Stimulated activated naive CD4-positive, alpha-beta T cell treated with Interleukin-2 at 50 U/mL for 16 hours (primary cell): ENCODE measurements at places on chromosomes 16 and 17.

GRCh38 chr16:10566613-10567012, 13.8 kb downstream of the EMP2 start:
- no peak for DNase-seq

DNA sequence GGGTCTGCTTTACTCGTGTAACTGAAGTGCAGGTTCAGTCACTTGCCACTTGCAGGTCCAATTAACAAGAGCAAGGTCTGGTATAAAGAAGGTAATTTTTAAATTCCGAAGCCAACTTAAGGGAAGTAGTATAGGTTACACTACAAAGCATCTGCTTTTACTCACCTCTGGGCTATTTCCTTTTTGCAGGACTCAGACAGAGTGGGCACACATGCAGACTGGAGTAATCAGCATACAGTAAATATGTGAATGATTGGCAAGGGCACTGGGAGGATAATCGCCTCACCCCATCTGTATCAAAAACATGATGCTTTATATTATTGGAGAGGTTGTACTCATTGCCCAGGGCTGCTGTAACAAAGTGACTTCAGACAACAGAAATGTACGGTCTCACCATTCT, 160.1 kb upstream of the CDH5 start:
- no peak for DNase-seq

GRCh38 chr16:30368122-30368791, 2.0 kb downstream of the TBC1D10B start:
- no peak for DNase-seq

- DNase-seq, result no peak
Measured at GRCh38 chr16:66298571-66299120, 67.8 kb upstream of the CDH5 start.

DNA sequence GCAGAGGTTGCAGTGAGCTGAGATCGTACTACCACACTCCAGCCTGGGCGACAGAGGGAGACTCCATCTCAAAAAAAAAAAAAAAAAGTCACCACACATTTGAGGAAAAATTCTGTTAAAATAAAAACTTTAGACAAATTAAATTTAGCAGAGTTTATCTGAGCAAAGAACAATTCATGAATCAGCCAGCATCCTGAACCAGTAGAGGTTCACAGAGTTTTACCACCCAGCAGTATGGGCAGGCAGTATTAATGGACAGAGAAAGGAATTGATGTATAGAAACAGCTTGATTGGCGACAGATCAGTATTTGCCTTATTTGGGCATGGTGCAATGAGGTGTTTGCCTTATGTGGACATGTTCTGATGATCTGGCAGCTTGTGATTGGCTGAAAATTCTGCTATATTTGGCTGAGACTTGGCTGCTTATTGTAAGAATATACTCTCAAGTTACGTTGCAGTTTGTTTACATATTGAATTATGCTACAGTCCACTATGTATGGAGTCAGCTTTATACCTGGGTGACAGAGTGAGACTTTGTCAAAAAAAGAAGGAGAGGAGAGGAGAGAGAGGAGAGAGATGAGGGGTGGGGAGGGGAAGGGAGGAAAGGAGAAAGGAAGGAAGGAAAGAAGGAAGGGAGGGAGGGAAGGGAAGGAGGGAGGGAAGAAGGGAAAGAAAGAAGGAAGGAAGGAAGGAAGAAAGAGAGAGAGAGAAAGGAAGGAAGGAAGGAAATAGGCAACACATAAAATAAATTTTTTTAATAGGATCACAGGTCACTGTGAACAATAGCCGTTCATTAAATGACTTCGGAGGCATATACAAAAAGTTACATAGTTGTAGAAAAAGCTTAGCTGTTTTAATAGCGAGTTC, 14.6 kb downstream of the ABCC3 start:
- DNase-seq, result no peak

- no peak for DNase-seq
Measured at GRCh38 chr16:31110106-31111034, 2.2 kb downstream of the BCKDK start.

DNA sequence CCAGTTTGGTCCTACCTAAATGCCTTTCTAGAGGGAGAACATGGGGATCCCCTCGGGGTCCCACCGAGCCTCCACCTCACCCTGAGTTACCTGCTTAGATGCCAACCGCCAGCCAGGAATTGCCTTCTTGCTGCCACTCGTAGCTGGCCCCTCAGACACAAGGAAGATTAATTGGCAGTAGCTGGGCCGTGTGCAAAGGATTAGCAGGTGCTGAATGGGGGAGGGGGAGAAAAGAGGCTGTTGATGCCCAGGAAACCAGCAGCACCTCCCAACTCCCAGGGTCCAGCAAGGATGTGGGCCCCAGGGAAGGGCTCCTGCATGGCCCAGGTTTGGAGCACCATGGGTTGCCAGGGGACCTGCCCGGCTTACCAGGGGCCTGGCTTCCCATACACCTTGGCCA, at the start of gene CNGB1:
TSS of gene CNGB1 (minus strand) at position 159 of the 400 bp plus-strand sequence. CDS start 3,842 bp downstream, outside the sequence.
- DNase-seq, result no peak

- no peak for DNase-seq
Measured at GRCh38 chr17:77489893-77490255, 349.1 kb downstream of the SEC14L1 start.

- no peak for DNase-seq
Measured at GRCh38 chr16:14486520-14487303, 143.3 kb downstream of the PARN start.

- no peak for DNase-seq
Measured at GRCh38 chr17:49337884-49338283, 24.2 kb downstream of the ZNF652 start.

DNA sequence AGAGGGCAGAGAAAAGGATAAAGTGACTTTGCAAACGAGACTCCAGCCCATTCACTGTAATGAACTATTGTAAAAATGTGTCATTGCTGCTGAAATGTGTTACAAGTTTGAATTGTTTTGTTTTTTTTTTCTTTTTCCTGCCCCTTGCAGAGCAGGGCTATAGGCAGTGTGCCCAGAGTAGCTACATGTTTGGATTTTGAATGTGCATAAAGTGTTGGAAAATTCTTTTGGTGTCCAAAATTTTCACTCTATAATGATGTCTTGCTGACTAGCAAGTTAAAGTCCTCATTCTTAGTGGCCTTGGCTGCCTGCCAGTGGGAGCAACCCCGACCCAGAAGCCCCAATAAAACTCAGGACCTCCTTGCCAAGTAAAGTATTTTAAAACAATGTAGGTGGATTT, 66.5 kb downstream of the IGF2BP1 start:
- no peak for DNase-seq

DNA sequence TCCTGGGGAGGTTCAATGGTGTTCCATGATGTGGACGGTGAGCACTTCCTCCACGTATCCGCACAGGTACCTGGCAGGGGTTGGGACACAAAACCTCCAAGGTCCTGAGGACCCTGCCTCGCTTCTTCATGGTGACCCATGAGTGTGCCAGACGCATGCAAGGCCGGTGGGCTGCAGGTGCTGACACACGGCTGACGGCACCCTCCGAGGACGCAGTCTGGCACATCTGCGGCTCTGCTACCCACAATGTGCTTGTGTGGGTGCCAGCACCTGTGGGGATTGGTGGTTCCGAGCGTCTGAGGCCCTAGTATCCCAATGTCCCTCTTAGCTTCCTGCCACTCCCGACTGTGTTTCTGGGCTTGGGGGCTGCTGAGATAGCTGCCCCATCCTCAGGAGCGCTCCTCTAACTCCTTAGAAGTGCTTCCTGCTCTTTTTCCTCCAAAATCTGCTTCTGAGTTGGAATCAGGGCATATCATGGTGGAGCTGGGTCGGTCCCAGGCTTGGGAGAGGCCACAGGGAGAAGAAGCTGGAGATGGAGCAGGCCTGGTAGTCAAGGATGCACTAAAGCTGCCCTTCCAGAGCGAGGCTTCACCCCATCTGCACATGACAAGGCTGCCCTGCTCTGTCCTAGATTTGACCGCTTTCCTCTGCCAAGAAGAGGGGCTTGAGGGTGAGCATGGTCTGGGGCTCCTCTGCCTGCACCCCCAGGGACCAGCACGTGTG, 1.6 kb downstream of the CYGB start:
- DNase-seq, result no peak

GRCh38 chr16:71359431-71359830, 908 bp downstream of the CALB2 start:
- DNase-seq, result no peak

DNA sequence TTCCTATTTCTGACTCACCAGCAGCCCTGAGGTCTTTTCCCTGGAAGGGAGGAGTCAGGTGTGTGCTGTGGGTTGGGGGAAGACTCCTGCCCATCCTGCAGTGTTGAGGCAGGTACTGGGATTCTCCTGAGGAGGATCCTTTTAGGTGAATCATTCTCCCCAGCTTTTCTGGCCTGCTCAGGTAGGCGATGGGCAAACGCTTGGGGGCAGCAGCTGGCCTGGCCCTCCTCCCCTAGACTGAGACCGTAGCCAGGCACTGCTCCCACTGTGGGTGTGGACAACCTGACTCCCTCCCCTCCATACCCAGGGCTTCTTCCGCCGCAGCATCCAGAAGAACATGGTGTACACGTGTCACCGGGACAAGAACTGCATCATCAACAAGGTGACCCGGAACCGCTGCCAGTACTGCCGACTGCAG, 15.1 kb downstream of the GJD3 start:
- DNase-seq, result no peak
